ENCODE measurements at places on chromosomes 3 and 15. TPM values are rescaled to one million over a fixed set of nuclear protein-coding genes. Genes with fewer than 3 reads are reported as not detected.

The CCK gene
- 1.1 TPM for total RNA-seq

The EIF4E3 gene
- total RNA-seq = 11.9 TPM

The IL12A gene
- total RNA-seq = not detected

DNA sequence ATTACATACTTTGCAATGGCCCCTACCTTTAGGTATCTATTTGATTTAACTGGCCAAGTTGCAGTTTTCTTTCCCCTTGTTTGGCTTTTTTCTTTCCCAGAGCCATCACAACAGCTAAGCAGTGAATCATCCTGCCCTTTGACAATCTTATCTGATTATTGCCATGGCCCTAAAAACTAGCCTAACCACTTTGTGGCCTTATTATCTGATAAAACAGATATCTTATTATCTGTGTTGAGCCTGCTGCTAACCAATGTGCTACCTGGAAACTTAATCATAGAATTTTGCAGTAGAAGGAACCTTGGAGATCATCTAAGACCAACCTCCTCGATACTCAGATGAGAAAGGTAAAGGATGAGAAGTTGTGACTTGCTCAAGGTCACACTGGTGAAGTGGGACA is 37.1 kb downstream of the EIF4E3 start:
- peaks cover 7% of the 10 kb centered on the region for H3K36me3 ChIP-seq
- no peak for DNase-seq
- H3K27me3 ChIP-seq = no peaks in the 10 kb centered on the region
- peaks cover 18% of the 10 kb centered on the region for H3K4me1 ChIP-seq

- H3K4me1 ChIP-seq = peaks cover 17% of the 10 kb centered on the region
- no peak overlapping the region for H3K27ac ChIP-seq
- H3K36me3 ChIP-seq = no peaks in the 10 kb centered on the region
- H3K27me3 ChIP-seq = no peaks in the 10 kb centered on the region
Observed at GRCh38 chr3:52188556-52188955, 9.4 kb upstream of the ALAS1 start.

DNA sequence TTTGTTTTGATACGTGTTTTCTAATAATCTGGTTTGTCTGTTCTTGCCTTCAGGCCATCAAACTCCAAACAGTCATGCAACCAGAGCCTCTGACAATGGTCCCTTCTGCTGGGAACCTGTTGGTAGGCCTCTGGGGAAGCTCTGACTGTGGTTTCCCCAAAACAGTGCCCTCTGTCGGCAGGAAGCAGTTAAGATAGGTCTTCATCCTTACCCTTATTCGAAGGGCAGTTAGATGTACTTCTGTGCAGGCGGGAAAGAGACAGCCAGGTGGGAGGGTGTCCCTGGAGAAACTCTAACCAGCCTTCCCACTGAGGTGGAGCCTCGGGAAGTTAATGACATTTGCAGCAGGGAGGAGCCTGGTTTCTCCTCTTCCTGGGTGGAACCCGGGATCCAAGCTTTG is 81.6 kb upstream of the CHMP2B start:
- H3K27me3 ChIP-seq = no peaks in the 10 kb centered on the region
- peaks cover 17% of the 10 kb centered on the region for H3K4me1 ChIP-seq
- H3K27ac ChIP-seq = no peak overlapping the region
- no peak overlapping the region for H3K4me3 ChIP-seq

GRCh38 chr15:70083946-70084345 is 13.8 kb downstream of the TLE3 start:
- peaks cover 68% of the 10 kb centered on the region for H3K4me1 ChIP-seq
- peaks cover 48% of the 10 kb centered on the region for H3K36me3 ChIP-seq
- no peak for DNase-seq
- no peaks in the 10 kb centered on the region for H3K27me3 ChIP-seq

DNA sequence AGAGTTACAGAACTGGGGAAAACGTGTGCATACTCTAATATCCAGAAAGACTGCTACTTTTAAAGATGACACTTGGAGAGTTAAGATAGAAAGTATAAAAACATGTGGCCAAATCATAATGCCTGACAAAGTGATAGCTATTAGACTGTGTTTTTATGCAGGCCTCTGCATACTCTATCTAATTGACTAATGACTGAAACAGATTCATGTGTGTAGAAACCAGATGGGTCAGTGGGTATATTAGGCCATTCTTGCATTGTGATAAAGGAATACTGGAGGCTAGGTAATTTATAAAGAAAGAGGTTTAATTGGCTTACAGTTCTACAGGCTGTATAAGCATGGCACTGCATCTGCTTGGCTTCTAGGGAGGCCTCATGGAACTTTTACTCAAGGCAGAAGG is 71.5 kb downstream of the PPM1L start:
- H3K4me1 ChIP-seq = peaks cover 9% of the 10 kb centered on the region
- no peaks in the 10 kb centered on the region for H3K27me3 ChIP-seq
- no peak for DNase-seq
- no peak overlapping the region for H3K27ac ChIP-seq
- H3K36me3 ChIP-seq = no peaks in the 10 kb centered on the region
- H3K4me3 ChIP-seq = no peak overlapping the region

- no peak overlapping the region for H3K27ac ChIP-seq
- peaks cover 10% of the 10 kb centered on the region for H3K27me3 ChIP-seq
- DNase-seq = no peak
- peaks cover 15% of the 10 kb centered on the region for H3K4me1 ChIP-seq
Observed at GRCh38 chr15:60989696-60990095, 239.4 kb downstream of the RORA start.

DNA sequence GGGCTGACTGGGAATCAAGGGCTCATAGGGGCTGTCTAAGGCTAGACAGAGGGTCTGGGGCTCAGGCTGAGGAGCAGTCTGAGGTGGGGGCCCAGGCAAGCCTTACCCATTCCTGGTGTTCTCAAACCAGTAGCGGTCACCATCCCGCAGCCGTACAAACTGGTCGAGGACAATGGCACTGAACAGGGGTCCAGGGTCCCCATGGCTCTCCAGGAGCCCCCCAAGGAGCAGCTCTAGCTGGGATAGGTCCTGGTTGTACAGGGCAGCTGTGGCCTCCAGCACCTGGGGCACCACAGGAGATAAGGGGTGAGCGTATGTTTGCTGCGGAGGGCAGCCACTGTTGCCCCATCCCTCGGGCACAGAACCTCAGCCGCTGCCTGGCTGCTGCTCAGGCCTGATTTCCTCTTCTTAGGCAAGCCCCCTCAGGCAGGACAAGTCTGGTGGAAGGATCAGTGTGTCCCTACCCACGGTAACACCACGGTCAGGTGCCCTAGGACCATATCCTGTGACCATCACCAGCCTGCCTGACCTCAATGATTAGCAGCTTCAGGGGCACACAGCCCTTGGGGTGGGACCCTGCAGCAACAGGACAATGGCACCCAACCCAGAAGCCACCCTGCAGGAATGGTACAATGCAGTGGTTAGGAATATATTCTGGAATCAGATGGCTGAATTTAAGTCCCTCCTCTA is 5.9 kb downstream of the DUOX2 start:
- H3K27me3 ChIP-seq = peaks cover 65% of the 10 kb centered on the region
- H3K27ac ChIP-seq = no peak overlapping the region
- no peaks in the 10 kb centered on the region for H3K36me3 ChIP-seq
- H3K4me1 ChIP-seq = peaks cover 6% of the 10 kb centered on the region

- peaks cover 14% of the 10 kb centered on the region for H3K4me1 ChIP-seq
- no peaks in the 10 kb centered on the region for H3K36me3 ChIP-seq
Observed at GRCh38 chr15:51083641-51084166, 11.0 kb downstream of the TNFAIP8L3 start.

DNA sequence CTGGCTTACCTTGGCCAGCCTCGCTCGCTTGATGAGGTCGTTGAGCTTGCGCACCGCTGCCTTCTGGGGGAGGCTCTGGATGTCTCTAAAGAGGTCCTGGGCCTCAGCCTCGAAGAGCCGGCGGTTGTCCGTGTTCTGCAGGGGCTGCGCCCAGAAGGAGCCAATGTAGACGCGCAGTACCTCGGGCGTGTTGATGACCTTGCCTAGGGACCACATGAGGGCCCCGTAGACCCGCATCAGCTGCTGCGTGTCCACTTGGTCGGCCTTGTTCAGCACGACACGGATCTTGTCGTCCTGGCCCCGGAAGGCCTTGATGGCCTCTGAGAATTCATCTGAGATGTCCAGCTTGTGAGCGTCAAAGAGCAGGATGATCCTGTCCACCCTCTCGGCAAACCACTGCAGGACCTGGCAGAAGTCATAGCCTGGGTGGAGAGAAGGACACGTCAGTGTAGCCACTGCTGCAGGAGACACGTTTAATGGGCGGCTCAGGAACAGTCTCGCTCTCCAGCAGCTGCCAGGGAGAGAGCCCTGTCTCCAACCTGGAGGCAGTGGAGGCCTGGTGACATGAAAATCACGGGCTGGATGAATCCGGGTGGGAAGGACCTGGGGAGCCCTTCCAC is 25.5 kb upstream of the SPTBN5 start:
- DNase-seq = no peak
- H3K4me3 ChIP-seq = no peak overlapping the region
- H3K4me1 ChIP-seq = peaks cover 41% of the 10 kb centered on the region

DNA sequence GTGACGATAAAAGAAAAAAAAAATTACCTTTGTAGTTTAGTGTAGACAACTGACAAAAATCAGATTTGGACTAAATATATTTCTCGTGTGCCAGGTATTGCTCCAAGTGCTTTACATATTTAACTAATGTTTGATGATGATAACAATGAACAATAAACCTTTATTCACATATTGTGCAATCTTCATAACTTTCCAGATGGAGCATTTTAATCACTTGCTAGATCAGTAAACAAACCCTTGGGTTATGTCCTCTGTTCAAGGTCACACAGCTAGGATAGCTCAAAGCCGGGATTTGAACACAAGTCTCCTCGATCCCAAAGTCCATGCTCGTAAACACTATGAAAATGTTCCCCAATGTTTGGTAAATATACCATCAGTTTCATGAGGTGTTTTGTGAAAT is 14.5 kb downstream of the NCEH1 start:
- H3K27ac ChIP-seq = no peak overlapping the region
- H3K4me3 ChIP-seq = no peak overlapping the region
- no peaks in the 10 kb centered on the region for H3K27me3 ChIP-seq
- H3K36me3 ChIP-seq = no peaks in the 10 kb centered on the region
- H3K4me1 ChIP-seq = peaks cover 7% of the 10 kb centered on the region

DNA sequence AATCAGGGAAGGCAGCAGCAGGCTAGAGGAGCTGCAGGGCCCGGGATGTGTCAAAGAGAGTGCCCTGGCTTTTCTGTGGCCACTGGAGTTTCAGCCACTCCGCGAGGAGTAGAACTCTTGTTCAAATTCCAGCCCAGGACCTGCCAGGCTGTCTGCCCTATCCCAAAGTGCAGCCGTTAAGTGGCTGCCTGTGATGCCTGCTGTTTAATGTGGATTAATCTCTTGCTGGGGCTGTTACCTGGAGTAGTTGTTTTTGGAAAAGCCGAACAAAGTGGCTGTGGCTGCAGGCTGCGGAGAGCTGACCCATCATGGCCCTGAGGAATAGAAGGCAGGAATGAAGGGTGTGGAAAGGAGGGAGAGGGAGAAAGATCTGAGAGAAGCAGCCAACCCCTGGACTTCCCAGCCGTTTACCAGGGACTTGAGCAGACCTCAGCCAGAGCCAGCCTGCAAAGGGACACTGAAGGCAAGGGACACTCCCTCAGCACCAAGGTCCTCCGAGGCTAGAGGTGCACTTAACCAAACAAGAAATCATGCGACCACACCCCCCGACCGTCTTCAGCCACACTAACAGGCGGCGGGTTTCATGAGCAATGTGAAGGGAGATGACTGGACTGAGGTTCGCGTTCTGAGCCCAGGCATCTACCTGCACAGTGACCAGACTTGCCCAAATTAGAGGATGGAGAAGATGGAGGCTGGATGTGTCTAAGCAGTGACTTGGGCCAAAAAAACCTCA is 4.7 kb downstream of the CDAN1 start:
- peaks cover 4% of the 10 kb centered on the region for H3K4me1 ChIP-seq
- no peak for DNase-seq
- H3K4me3 ChIP-seq = no peak overlapping the region
- H3K36me3 ChIP-seq = peaks cover 23% of the 10 kb centered on the region

Data from progenitor cell of endocrine pancreas (in vitro differentiated cells).